ENCODE measurements at places on chromosomes 7 and 10.

- DNase-seq = no peak
These were observed 168.1 kb downstream of the ARID5B start for GRCh38 chr10:62069452-62070178.

GRCh38 chr10:116699471-116700150 lies 42.8 kb downstream of the HSPA12A start:
- DNase-seq = no peak

- DNase-seq = no peak
These were observed 615.2 kb upstream of the FOXK1 start for GRCh38 chr7:4066626-4067475.

DNA sequence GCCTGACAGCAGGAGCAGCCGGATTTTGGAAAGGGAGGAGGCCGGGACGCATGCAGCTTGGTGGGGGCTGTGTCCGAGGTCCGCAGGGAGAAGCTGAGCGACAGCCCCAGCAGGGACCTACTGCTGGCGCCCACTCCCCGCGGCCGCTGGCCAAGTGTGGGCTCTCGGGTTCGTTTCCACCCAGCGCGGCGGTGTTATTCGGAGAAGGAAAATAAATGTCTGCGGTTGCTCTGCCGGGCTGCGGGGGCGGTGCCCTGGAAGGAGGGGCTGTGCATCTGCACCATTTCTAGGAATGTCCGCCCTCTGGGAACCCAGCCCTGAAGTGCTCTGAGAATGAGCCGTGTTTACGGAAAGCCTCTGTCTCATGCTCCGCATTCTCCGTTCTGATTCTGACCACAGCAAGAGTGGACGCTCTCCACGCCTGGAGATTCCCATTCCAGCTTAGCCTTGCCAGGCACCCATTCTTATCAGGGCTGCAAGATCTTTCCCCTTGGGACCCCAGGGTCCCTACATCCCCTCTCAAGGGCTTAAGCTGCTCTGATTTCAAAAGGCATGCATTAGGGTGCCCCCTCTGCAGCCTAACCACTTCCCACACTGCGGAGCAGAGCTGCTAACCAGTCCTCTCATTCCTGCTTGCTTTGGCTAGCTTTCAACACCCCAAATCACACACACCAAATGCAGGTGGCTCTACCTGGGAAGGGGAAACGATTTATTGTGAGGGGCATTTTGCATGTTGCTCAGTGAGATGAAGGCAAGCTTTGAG lies 256.6 kb upstream of the GLI3 start:
- peak; percentile 92 for DNase-seq

- DNase-seq = peak; percentile 50
These were observed 109.9 kb upstream of the EFCAB10 start for GRCh38 chr7:105691082-105691679.

Data from aorta (tissue), 5 donors.